ENCODE measurements at places on chromosomes 16 and 17. TPM values are rescaled to one million over a fixed set of nuclear protein-coding genes. Genes with fewer than 3 reads are reported as not detected.

Gene CMC2
- 73.3 TPM for total RNA-seq

Gene VTN
- 0.35 TPM for total RNA-seq

Gene CPHXL2
- total RNA-seq: not detected

Gene SBK1
- total RNA-seq: under 0.01 TPM

Gene TBC1D28
- total RNA-seq: not detected

All from smooth muscle cell of the coronary artery (primary cell).